ENCODE measurements at places on chromosomes 4 and X.

- no peak for DNase-seq
Observed at GRCh38 chr4:126097155-126097799, 782.5 kb downstream of the FAT4 start.

- DNase-seq: no peak
Observed at GRCh38 chrX:65925592-65925991, 114.3 kb downstream of the VSIG4 start.

DNA sequence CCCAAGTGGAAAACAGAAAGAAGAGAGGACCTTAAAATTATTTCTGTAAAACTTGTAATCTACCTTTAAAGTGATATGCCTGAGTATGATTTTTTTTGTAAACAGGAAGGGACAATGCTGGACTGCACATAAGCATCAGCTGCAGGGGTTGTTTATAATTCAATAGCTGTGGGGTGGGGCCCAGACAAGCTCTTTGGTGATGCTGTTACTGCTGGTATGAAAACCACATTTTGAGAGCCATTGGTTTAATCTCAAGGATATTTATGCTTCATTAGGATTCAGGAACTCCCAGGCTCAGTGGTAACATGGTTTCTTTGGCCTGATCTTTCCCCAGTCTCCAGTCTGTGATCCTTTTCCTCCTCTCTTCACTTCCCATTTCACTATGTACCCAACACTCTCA, 34.3 kb upstream of the GRPR start:
- DNase-seq: no peak

DNA sequence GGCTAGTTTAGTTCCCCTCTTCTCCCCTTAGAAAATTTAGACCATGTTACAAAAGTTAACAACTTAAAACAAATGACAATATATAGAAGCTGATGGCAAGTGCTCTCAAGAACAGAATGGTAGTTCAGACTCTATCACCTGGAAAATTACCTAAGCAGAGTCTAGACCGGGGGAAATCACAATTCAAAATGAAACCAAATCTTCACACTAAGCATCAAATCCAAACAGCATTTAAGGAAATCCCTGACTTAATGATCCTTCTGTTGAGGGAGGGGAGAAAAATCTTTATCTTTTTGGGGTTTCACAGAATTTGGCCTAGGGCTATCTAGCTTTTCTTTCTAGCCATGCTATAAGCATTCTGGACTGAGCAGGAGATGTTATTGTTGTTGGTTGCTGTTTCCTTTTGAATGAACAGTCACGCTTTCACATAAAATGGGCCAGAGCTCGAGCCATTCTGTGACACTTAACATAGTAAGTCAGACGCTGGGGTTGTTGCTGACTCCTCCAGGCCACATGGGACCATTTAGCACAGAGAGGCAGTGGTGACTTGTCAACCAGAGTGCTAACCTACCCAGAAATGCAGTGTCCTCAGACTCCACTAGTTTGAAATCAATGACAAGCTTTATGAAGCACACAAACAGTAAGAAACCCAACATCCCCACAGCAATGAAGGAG, 16.0 kb upstream of the LSM6 start:
- no peak for DNase-seq

- no peak for DNase-seq
Observed at GRCh38 chr4:87171944-87172343, 48.5 kb downstream of the KLHL8 start.
